Activated CD8-positive, alpha-beta memory T cell treated with anti-CD3 and anti-CD28 coated beads for 4 hours (primary cell): ENCODE measurements at places on chromosomes 4 and X.

GRCh38 chr4:79663141-79663540 lies 255.1 kb upstream of the GK2 start:
- DNase-seq = no peak

DNA sequence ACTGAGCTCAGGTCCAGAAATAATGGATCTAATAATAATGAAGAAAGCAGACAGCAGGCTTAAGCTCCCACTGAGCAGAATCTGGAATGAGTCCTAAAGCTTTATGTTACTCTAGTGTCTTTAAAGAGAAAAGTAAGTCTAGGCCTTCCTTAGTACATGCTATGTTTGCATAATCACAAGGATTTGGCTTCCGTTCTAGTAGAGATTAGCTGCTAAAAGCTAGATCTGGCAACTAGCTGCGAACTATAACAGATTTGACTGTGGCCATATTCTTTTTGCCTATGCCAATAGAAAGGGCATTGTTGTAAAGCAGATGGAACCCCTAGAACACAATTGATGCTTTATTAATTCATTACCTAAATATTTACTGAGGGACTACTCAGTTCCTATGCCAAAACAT lies 19.0 kb downstream of the COX7B2 start:
- DNase-seq = no peak

- DNase-seq = no peak
Observed at GRCh38 chr4:90162566-90162965, 35.4 kb downstream of the CCSER1 start.

DNA sequence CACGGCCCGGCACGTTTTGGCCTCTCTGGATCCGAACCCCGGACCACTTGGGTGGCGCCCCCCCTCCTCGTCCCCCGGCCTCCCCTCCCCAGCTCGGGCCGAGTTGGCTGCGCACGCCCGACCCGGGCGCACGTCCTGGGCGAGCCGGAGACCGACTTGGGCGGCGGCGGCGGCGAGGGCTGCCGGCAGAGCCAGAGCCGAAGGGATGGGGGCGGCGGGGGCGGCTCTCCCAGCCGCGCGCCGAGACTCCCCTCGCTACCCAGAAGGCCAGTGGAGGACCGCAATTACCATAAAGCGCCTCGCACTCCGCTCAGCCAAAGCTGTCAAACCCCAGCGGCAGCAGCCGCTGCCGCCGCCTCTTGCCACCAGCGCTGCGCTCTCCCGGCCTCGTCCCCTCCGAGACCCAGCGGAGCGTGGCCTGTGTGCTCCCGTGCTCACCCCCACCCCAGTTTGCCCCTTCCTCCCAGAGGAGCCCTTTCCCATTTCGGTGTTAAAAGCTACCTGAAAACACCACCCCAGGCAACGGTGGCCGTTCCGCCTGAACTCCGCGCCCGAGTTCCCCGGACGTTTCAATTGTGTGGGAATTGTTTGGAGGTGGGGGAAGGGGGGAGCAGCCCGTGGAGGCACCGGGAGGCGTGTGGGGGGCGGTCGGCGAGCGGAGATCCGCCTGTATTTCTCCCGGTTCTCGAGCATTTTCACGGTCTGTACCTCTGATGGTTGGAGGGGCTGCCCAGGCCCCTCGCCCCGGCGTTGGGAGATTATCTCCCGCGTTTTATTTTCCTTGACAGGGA lies 701 bp upstream of the BCOR start:
- no peak for DNase-seq

GRCh38 chr4:167964766-167965373 lies 127.5 kb upstream of the ANXA10 start:
- DNase-seq = no peak

DNA sequence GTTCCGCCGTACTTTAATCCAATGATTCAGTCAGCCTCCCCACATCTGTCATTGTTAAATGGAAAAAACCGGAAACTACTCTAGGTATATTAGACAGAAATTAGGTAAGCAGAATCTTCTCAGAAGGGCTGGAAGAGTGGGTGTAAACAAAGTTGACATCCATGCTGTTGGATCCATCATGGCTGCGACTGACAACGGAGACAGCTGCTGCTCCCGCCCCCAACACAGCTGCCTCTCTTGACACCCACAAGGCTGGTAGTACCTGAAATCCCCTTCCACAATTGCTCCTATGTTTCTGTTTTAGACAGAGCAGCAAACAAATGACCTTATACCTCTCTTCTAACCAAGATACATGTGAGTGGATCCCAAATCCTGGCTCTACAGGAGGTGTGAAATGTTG lies 66.6 kb downstream of the RXFP1 start:
- no peak for DNase-seq

GRCh38 chr4:178356725-178357124 lies 914.5 kb upstream of the AGA start:
- DNase-seq = no peak

DNA sequence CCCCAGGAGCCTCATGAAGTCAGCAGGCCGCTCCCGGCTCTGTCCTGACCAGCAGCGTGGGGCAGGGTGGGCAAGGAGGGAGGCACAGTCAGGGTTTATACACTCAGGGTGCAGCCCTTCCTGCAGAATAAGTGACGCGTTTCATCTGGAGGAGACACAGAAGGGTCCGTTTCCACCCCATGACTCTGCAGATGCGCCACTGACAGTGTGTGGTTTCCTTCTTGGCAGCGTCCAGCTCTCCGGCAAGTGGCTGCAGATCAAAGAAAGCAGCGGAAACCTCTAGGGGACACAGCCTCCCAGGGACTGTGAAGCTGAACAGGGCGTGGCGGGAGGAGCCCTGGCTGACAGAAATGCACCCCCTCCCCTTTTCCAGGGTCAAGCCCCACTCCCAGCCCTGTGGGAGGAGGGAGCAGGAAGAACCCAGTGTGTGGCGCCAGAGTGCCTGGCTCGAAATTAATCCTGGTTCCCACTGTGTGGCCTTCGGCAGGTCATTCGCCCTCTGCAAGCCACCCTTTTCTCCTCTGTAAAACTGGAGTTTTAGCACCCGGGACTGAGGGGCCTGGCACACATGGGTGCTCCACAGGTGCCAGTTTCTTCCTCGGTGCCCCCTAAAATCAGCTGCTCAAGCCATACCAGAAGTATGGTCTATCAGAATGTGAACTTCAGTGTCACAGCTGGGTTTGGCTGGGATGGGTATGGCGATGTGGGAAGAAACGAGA lies 17.3 kb upstream of the TBC1D14 start:
- no peak for DNase-seq

GRCh38 chr4:110950731-110951130 lies 327.9 kb upstream of the PITX2 start:
- no peak for DNase-seq

- DNase-seq = no peak
Observed at GRCh38 chr4:37816006-37816405, 10.5 kb upstream of the PGM2 start.

- no peak for DNase-seq
Observed at GRCh38 chrX:150508451-150509367, 59.7 kb upstream of the MTM1 start.
